ENCODE measurements at places on chromosomes 6 and 20. TPM values are rescaled to one million over a fixed set of nuclear protein-coding genes. Genes with fewer than 3 reads are reported as not detected.

Gene MUC22
- 0.06 TPM for total RNA-seq

Gene ERMARD
- total RNA-seq = 13.2 TPM

Gene PTGIS
- total RNA-seq = 51.7 TPM

Gene LAMA5
- 88.6 TPM for total RNA-seq

Gene EYA2
- total RNA-seq = 3.4 TPM

Gene TNFRSF21
- 5.8 TPM for total RNA-seq

Gene PNLDC1
- 0.24 TPM for total RNA-seq

Gene TRIM15
- total RNA-seq = not detected

Gene ZNF334
- 1.3 TPM for total RNA-seq

Gene GPLD1
- total RNA-seq = 1.6 TPM

Gene TAP2
- total RNA-seq = 20.4 TPM

Gene PDYN
- not detected for total RNA-seq

Gene PLCB4
- 42.2 TPM for total RNA-seq

Gene KIAA1755
- 18.0 TPM for total RNA-seq

Gene MBOAT1
- total RNA-seq = 9.2 TPM

Gene AVP
- not detected for total RNA-seq

Gene TREML2
- total RNA-seq = not detected

Gene ACSS1
- 61.8 TPM for total RNA-seq

Gene PAX1
- not detected for total RNA-seq

Gene NHSL1
- 46.5 TPM for total RNA-seq

Gene HSP90AB1
- 993 TPM for total RNA-seq

Gene CENPQ
- total RNA-seq = 6.4 TPM

Gene C20orf141
- total RNA-seq = not detected

Gene IL17A
- total RNA-seq = not detected

Gene BPIFB4
- not detected for total RNA-seq

Gene NTSR1
- total RNA-seq = not detected

Gene C6orf118
- not detected for total RNA-seq

Gene BEND6
- total RNA-seq = 1.3 TPM

Gene LY6G6F
- not detected for total RNA-seq

Gene ALDH5A1
- total RNA-seq = 16.5 TPM

Gene PRL
- total RNA-seq = not detected

Gene DOK5
- 20.2 TPM for total RNA-seq

Gene PLA2G7
- total RNA-seq = 0.31 TPM

Gene HLA-DOB
- not detected for total RNA-seq

Gene ZC3H12D
- 0.71 TPM for total RNA-seq
